ENCODE measurements at places on chromosomes 11 and 22. TPM values are rescaled to one million over a fixed set of nuclear protein-coding genes. Genes with fewer than 3 reads are reported as not detected.

DNA sequence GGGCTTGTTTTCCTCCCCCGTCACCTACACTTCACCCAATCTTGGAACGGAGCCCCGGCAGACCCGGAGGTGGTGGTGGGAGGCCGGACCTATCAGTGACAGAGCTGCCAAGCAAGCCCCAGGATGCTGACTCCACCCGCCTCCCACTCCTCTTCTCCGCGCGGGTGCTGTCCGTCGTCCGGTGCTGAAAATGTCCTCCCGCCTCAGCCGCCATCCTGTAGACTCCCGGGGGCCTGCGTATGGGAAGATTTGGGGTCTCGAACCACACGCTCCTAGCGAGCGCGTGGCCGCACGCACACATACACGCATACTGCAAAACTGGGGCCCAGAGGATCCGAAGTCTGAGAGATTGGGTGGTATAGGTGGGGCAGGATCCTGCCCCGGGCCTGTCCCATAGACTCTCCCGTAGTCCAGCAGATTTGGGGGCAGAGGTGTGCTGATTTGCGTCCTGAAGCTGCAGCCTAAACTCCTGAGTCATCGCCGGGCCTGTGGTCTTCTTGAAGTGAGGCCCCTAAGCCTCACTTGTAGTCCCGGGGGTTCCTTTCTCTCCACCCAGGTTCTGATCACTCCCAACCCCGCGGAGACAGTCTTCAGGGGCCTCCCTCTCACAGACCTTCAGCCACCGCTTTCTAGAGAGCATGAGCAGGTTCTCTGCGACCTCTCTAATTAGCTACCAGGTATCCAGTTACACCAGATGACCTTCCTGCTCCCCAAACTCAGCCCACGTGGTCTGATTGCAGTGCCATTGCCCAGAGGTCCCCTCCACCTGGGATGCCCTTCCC is 796 bp upstream of the YIF1A start:
- DNase-seq, result no peak

GRCh38 chr11:119567688-119568582 is 145.0 kb upstream of the THY1 start:
- peak; percentile 30 for DNase-seq

DNA sequence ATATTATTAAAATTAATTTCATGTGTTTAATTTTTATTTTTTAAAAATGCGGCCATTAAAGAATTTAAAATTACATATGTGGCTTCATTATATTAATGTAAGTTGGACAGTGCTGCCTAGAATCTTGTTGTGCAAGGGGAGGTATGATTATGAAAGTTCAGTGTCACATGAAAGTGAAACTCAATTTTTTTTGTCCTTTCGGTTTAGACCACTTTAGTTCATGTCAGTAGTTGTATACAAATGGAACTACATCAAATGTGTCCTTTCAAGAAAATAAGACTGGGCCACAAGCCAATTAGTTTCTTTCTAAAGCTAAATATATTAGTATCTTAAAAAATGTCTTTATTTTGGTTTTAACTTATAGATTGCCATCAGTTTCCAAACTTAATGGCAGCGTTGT is 35.7 kb downstream of the TBCEL start:
- no peak for DNase-seq

DNA sequence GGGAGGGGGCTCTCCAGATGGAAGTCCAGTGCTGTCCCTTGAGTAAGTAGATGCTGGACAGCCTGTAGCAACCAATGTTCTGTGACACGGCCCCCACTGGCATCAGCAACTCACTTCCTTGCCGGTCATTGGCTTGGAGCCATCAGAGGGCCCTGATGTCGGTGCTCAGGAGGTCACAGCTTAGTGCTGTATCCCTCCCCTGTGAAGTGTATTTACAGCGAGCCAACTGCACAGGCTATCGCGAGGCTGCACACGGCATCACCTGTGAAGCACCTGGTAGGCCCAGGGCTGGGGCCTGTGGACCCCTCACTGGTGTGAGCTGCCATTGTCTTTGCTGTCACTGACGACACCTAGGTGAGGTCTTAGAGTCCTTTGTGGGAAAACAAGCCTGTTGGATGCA is 13.4 kb upstream of the ACR start:
- no peak for DNase-seq

- DNase-seq, result no peak
Measured at GRCh38 chr11:5324197-5324596, at the start of gene OR51B2. TSS of gene OR51B2 (minus strand) at chr11:5324297. CDS start at chr11:5324297, 0 bp downstream.

GRCh38 chr11:126544108-126545056 is 188.9 kb downstream of the ST3GAL4 start:
- peak; percentile 37 for DNase-seq

DNA sequence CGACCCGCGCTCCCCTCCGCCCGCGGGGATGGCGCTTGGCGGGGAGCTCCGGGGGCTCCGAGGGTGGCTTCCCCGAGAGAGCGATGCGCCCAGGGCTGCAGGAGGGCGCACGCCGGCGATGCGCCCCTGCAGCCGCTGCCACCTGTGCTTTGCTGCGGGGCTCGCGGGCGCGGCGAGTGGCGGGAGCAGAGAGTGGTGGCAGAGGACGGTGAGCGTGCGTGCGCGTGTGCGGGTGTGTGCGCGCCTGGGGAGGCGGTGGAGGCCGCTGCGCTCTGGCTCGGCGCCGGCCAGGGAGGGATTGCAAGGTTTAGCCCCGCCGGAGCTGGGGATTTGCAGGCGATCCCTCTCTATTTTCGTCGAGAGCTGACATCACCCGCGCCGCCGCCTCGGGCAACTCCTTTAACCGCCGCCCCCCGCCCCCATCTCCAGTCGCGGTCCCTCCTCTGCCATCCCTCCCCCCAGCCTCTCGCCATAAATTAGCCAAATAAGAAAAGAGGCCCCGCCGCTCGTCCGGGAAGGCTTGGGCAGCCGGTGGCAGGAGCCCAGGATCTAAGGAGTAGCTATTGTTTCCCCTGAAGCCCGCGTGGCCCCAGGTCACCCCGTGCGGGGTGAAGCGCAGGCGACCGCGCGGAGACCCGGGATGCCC is at the start of gene SLC1A2:
SLC1A2 (minus strand) TSS at position 375 of the 646 bp plus-strand sequence. CDS start 592 bp downstream, outside the sequence.
- peak; percentile 20 for DNase-seq

DNA sequence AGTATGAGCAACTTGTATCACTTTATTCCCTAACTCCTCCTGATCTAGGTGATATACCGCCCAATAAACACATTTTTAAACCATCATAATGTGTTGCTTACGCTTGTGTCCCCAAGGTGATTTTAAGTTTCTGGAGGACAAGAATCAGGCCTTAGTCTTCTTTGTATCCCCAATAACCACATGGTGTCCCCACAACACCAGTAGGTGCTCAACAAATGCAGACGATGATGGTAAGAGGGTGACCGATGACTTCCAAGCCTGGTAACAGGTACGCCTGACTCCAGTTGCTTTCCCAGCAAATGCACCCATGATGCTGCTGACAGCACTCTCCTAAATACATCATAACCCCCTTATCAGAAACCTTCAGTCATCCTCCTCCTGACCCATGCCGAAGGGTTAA is 64.2 kb downstream of the EFCAB6 start:
- no peak for DNase-seq

- peak; percentile 7 for DNase-seq
Measured at GRCh38 chr11:115168686-115169085, 335.5 kb downstream of the CADM1 start.

- DNase-seq, result no peak
Measured at GRCh38 chr22:36728505-36728904, 25.0 kb upstream of the CACNG2 start.

DNA sequence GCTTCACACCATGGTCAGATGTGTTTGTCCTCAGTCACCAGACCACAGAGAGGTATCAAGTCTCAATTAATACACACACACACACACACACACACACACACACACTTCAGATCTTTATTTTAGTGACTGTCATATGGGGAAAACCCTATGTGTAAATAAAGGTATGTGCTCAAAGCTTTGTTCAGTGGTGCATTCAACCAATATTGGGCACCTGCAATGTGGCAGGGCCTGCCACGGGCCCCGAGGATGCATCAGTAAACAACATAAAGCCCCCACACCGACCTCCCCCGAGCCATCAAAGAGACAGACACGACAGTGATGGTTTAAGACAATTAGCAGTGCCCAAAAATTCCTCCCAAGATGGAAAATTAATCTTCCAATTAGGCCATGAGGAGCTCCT is 51.6 kb downstream of the SHANK2 start:
- DNase-seq, result no peak

DNA sequence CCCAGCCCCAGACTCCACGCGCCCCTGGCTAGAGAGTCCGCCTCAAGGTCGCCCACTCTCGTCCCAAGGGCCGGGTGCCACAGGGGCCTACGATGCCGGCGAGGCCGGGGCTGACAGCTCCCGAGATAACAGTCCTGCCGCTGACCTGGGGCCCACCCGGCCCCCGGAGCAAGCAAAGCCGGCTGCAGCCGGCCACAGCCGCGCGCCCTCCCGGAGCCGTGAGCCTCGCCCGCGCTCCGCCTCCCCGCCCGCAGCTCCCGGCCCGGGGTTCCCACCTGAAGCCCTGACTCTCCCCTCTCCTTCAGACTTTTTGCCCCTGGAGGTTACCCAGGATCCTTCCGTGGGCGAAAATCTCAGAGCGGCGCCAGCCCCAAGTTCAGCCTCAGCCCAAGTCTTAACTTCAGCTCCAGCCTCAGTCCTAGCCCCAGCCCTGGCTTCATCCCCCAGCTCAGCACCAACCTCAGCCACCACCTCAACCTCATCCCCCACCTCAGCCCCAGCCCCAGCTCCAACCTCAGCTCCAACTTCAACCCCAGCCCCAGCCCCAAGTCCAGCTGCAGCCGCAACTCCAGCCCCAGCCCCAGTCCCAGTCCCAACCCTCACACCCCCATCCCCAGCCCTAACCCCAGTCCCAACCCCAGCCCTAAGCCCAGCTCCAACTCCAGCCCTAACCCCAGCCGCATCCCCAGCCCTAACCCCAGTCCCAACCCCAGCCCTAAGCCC is 1.7 kb downstream of the KLHDC7B start:
- DNase-seq, result no peak

- DNase-seq, result no peak
Measured at GRCh38 chr11:21554284-21554683, 638.6 kb upstream of the ANO5 start.

DNA sequence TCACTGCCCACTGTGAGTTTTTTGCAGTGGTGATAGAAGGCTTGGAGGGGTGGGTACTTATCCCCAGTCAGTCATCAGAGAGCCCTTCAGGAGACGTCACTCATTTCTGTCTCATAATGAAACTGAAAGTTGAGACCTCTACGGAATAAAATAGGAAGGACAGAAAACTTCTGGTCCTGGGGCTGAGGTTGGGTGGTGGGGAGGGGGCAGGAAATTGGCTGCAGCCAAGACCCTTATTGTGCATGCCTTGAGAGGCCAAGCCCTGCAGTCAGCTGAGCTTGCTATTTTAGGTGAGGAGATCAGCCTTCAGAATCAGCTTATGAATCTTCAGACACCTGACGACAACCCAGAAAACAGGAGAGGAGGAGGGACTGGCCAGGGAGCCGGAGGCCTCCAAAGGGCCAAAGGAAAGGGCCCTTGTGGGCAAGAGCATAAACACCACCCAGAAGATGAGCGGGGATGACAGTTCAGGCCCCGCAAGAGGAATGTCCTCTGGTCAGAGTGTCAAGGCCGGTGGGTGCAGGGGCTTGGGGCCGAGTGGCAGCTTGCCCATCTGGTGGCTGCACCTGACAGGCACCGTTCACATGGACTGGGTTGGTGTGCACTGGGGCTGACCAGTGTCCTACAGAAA is 17.9 kb upstream of the ADA2 start:
- DNase-seq, result no peak

Gene OR52H1
- not detected for total RNA-seq

Gene AQP11
- 0.18 TPM for total RNA-seq

Gene CSRP3
- not detected for total RNA-seq

Gene VWA5A
- total RNA-seq, result 14.3 TPM

Gene OR5L2
- total RNA-seq, result not detected

Gene OR2AG2
- total RNA-seq, result 0.03 TPM

Gene HBB
- not detected for total RNA-seq

Data from foreskin keratinocyte (primary cell).